ENCODE measurements at places on chromosomes 1 and 21.
A peak's percentile ranks its signal among the peaks of the same experiment; 100 is the strongest.

GRCh38 chr1:172497230-172497629 lies 35.7 kb upstream of the SUCO start:
- H3K36me3 ChIP-seq = no peaks in the 10 kb centered on the region
- no peak for DNase-seq
- H3K4me3 ChIP-seq = no peak overlapping the region
- no peak overlapping the region for H3K27ac ChIP-seq

DNA sequence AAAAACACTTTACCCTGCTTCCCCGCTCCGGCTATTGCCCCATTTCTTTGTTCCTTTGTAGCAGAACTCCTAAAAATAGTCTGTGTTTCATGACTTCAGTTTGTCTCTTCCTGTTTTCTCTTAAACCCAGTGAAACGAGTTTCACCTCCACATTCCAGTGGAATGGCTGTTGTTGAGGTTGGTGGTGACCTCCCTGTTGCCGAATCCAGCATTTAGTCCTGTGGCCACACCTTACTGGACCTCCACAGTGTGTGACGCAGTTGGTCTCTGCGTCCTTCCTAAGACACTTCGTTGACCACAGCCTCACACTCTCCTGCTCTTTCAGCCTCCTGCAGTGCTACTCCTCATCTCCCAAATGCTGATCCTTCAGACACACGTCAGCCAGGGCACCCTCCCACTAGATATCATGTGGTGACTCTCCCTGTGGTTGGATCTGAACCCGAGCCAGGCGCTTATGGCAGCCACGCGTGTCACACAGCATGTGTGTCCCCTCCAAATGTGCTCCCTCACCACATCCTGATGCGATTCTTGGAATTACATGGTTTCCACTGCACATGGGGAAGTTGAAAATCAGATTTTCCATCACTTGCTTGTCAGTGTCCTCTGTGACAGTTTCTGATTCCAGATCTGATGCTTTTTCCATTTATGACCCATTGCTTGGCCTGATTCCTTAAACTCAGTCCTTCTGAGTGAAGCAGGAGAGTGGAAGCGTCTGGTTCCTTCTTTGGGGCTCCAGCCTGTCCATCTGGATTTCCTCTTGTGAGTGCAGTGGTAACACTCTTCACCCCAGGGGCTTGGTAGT lies 99.1 kb upstream of the ARTN start:
- peak overlapping the region; percentile 39 for H3K4me3 ChIP-seq
- no peak for DNase-seq
- peaks cover 33% of the 10 kb centered on the region for H3K4me1 ChIP-seq
- no peaks in the 10 kb centered on the region for H3K27me3 ChIP-seq

GRCh38 chr1:221174330-221174993 lies 295.2 kb downstream of the HLX start:
- no peaks in the 10 kb centered on the region for H3K36me3 ChIP-seq
- no peaks in the 10 kb centered on the region for H3K4me1 ChIP-seq
- DNase-seq = no peak
- H3K27ac ChIP-seq = no peak overlapping the region
- H3K27me3 ChIP-seq = peaks cover 10% of the 10 kb centered on the region

DNA sequence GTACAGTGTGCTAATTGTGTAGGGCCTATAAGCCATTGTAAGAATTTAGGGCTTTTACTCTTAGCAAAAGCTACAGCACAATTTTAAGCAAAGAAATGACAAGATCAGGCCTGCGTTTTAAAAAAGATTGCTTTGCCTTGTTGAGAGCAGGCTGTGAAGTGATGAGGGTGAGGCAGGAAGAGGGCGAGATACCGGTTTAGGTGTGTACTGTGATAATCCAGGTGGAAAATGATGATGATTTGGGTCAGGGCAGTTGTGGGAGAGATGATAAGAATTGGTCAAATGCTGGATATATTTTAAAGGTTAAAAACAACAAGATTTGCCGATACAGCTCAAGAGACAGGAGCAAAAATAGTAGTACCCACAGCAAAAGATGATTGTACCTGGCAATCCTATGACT lies 72.0 kb downstream of the SWT1 start:
- H3K36me3 ChIP-seq = peaks cover 15% of the 10 kb centered on the region
- H3K4me3 ChIP-seq = no peak overlapping the region
- DNase-seq = no peak
- no peak overlapping the region for H3K27ac ChIP-seq
- peaks cover 9% of the 10 kb centered on the region for H3K4me1 ChIP-seq

DNA sequence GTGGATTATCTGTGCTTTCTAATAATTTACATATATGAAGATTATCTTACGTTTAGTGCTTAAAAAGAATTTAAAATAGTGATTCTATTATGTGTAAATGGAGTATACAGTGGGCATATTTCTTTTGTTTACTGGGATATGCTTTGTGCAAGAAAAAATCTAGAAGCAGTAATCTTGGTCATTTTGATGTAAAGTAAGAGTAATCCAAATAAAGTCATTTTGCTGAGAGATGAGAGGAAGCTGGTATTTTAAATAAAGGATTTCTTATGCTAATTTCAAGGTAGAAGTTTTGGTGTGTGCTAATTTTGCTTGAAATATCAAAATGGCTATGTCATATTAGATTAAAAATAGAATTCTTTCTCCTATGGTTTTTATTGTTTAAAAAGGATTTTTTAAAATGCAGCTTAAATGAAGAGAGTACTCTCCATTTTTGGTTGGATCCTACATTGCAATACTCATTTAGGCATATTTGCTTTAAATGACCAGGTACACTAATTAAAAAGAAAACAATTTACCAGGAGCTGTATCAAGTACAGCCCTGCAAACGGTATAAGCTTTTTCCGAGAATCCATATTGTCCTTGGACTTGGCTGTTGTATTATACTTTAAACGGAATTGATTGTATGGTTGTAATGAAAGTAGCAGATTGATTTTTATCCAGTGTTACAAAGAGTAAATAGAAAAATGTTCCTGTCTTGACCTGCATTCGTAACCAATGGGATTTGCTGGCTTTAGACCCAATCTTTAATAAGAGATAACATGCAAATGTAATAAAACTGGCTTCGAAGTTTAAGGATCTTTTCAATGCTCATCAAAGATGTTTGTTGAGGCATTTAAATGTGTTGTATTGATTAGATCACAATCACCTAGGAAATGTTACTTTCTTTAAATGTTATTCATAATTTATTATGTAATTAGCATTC lies 574.7 kb downstream of the USP25 start:
- no peak for DNase-seq
- H3K27ac ChIP-seq = no peak overlapping the region
- no peak overlapping the region for H3K4me3 ChIP-seq
- peaks cover 3% of the 10 kb centered on the region for H3K4me1 ChIP-seq
- H3K27me3 ChIP-seq = peaks cover 5% of the 10 kb centered on the region

DNA sequence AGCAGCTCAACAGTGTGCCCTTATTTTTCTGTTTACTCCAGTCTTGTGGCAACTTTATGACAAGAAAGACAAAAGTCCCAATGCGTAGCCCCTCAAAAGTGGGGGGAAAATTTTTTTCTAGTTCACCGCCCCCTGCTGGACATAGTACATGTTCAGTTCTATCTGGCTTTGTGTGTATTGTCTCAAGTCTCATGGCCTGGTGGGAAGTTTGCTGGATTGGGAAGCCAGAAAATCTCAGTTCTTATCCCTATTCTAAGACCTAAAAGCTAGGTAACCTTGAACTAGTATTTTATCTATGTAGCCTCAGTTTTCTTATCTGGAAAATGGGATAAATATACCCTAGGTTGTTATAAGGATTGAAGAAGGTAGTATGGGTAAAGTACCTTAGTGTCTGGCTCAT lies 55.8 kb upstream of the LDLRAP1 start:
- H3K36me3 ChIP-seq = peaks cover 9% of the 10 kb centered on the region
- H3K27ac ChIP-seq = no peak overlapping the region
- no peaks in the 10 kb centered on the region for H3K27me3 ChIP-seq

DNA sequence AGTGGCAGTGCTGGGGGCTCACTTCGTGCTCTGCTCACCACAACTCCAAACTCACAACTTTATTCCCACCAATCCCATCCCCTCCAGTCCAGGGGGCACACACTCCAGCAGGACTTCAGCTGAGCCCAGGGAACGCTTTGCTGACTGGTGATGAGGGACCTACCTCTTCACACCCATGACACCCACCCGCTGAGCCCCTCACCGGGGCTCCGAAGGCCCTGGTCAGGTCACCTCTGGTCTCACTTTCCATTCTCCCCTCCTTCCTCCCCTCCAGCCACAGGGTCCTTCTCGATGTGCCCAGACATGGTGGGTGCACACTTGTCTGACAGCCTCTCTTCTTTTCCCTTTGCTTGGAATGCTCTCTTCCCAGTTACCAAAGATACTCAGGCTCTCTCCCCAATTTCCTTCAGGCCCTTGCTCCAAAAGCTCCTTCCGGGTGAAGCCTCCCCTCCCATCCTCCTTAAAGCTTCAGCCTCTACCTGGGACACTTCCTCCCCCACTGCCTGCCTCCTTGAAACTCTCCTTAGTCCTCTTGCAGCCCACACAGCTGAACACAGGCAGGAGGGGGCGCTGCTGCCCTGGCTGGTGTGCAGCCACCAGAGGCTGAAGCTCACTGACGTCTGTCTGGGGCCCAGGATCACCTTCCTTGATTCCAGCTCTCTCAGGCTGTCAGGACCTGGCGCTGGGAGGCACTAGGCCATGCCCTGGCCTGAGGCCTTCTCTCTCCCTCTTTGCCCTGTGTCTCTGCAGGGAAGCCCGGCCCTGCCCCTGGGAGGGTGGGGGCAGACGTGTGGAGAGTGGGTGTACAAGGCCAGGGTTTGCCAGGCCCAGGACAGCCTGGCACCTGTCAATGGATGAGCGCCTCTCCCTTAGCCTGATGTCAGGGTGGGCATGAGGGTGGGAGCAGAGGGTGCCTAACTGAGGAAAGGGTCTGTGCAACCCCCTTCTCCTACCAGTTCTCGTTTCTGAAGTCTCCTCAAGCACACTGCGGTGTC lies 1.6 kb downstream of the KCNE1 start:
- no peaks in the 10 kb centered on the region for H3K36me3 ChIP-seq
- H3K27me3 ChIP-seq = peaks cover 16% of the 10 kb centered on the region
- DNase-seq = no peak
- H3K27ac ChIP-seq = no peak overlapping the region

GRCh38 chr1:66335859-66336640 lies 197.9 kb upstream of the SGIP1 start:
- DNase-seq = peak; percentile 38
- H3K4me3 ChIP-seq = peak overlapping the region; percentile 98
- no peaks in the 10 kb centered on the region for H3K27me3 ChIP-seq
- H3K4me1 ChIP-seq = peaks cover 46% of the 10 kb centered on the region
- H3K27ac ChIP-seq = peak overlapping the region; percentile 98
- H3K36me3 ChIP-seq = peaks cover 5% of the 10 kb centered on the region

- no peaks in the 10 kb centered on the region for H3K27me3 ChIP-seq
- peak overlapping the region; percentile 96 for H3K27ac ChIP-seq
- H3K36me3 ChIP-seq = peaks cover 8% of the 10 kb centered on the region
- DNase-seq = no peak
- H3K4me3 ChIP-seq = peak overlapping the region; percentile 80
Measured at GRCh38 chr1:234602334-234603220, 7.4 kb downstream of the IRF2BP2 start.

- peak overlapping the region; percentile 96 for H3K27ac ChIP-seq
- peak overlapping the region; percentile 43 for H3K4me3 ChIP-seq
- no peak for DNase-seq
- H3K27me3 ChIP-seq = peaks cover 5% of the 10 kb centered on the region
Measured at GRCh38 chr1:41662765-41663437, 178.4 kb upstream of the EDN2 start.

GRCh38 chr1:241972703-241973369 lies 15.3 kb downstream of the BECN2 start:
- H3K36me3 ChIP-seq = no peaks in the 10 kb centered on the region
- H3K4me3 ChIP-seq = no peak overlapping the region
- no peaks in the 10 kb centered on the region for H3K4me1 ChIP-seq
- H3K27me3 ChIP-seq = peaks cover 14% of the 10 kb centered on the region
- H3K27ac ChIP-seq = no peak overlapping the region
- DNase-seq = no peak

DNA sequence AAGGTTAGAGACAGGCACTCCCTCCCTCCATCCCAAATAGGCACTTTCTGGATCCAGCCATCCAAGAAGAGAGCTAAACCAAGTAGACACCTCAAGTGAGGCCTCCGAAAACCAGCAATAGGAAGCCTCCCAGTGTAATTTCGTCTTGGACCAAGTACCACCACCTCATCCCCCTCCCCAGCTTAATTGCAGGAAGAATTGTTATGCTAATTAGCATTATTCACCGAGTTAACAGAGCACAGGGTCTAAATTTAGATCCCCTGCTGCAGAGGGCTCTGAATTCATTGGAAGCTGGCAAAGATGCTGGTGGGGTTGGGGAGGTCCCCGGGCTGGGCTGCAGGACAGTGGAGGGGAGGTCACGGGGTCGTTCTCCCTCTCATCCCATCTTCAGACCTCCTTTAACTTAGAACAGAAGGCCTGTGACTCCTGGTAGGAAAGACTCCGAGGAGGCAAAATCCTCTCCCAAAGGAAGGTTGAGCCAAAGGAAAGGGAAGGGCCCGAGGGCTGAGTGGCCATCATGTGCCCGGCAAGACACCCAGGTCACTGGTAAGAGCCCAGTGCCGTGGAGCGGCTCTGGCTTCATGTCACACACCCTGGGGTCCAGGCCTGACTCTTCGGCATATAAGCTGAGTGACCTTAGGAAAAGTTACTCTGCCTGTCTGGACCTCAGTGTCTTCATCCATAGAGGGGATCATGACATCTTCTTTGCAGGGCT lies 209.2 kb upstream of the GRIK3 start:
- peaks cover 73% of the 10 kb centered on the region for H3K27me3 ChIP-seq
- H3K36me3 ChIP-seq = peaks cover 4% of the 10 kb centered on the region
- no peak overlapping the region for H3K4me3 ChIP-seq
- peaks cover 3% of the 10 kb centered on the region for H3K4me1 ChIP-seq
- DNase-seq = no peak

- H3K27me3 ChIP-seq = peaks cover 58% of the 10 kb centered on the region
- peaks cover 4% of the 10 kb centered on the region for H3K4me1 ChIP-seq
- H3K4me3 ChIP-seq = no peak overlapping the region
- peaks cover 2% of the 10 kb centered on the region for H3K36me3 ChIP-seq
- no peak overlapping the region for H3K27ac ChIP-seq
Measured at GRCh38 chr21:39523399-39523798, 71.6 kb downstream of the SH3BGR start.

DNA sequence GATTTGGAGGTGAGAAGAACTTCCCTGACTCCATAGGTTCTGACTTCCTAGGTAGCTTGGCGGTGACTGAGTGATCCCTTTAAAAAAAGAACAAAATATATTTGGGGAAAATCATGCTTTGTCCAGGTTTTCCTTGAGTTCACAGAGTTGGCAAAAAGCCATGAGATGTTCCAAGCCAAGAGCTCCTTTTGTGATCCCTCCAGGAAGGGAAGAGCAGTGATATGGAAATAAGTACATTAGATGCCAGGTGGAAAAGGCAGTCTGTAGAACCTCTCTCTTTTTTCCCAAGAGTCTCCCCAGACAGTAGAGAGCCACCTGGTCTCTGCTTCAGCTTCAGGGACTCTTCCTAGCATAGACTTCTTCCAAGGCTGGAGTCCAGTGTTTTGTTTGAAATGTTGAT lies 10.2 kb downstream of the TLCD4 start:
- no peak overlapping the region for H3K27ac ChIP-seq
- H3K4me1 ChIP-seq = no peaks in the 10 kb centered on the region
- no peak for DNase-seq
- H3K36me3 ChIP-seq = peaks cover 4% of the 10 kb centered on the region

- H3K27ac ChIP-seq = no peak overlapping the region
- H3K4me3 ChIP-seq = no peak overlapping the region
- peaks cover 10% of the 10 kb centered on the region for H3K4me1 ChIP-seq
- no peaks in the 10 kb centered on the region for H3K36me3 ChIP-seq
- no peaks in the 10 kb centered on the region for H3K27me3 ChIP-seq
- DNase-seq = no peak
Measured at GRCh38 chr1:200134116-200134515, 106.6 kb downstream of the NR5A2 start.

GRCh38 chr1:179788259-179788658 lies 45.2 kb downstream of the FAM163A start:
- H3K4me1 ChIP-seq = peaks cover 2% of the 10 kb centered on the region
- H3K4me3 ChIP-seq = no peak overlapping the region
- no peaks in the 10 kb centered on the region for H3K36me3 ChIP-seq
- H3K27ac ChIP-seq = peak overlapping the region; percentile 9

All from T-helper 17 cell (primary cell).